ENCODE measurements at places on chromosomes 4 and X.

DNA sequence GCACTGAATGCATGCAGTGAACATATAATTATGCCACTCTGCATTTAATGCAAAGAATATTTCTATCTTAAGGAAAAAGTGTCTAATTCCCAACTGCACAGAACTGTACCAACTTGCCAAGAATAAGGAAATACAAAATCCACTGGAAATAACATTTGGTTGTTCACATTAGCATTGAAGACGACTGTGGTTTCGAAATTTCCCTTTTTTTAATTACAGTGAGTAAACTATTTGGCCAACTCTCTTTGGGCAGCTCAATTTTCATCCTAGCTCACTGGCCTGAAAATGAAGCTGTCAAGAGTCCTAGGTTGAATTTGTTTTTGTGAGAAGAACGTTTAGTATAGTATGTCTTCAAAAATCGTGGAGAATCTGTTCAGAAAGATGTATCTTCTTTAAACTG lies 81.6 kb upstream of the MID1 start:
- no peak for DNase-seq

DNA sequence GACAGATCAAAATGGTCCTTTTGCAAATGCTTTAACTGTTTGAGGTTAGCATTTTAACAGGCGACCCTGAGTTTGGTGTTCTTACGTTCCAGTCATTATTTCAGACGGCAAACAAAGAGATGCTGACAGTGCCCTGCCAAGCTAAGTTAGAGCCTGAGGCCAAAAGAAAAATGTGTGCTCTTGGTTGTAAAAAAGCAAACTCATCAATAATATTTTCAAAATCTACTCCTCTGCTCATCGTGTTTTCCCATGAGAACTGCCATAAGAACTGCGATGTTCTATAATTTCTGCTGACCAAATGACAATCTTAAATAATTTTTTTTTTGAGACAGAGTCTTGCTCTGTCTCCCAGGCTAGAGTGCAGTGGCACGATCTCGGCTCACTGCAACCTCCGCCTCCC lies 62.7 kb upstream of the BCLAF3 start:
- no peak for DNase-seq

DNA sequence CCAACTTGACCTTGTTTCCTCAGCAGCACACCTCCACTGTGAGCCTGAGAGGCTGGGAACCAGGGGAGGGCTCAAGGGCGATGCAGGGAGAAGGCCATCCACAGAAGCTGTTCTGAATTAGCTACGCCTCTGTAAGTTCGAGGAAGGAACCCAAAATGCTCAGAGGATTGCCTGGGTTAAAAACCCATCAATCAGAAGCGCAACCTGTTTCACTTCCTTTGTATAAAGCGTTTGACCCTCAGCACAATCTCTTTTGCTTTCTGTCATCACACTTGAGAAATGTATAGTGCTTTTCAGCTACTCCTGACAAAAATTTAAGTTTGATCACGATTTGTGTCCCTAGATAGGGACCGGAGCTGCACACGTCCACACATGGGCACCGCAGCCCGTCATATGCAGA lies 48.0 kb upstream of the MAP3K15 start:
- no peak for DNase-seq

DNA sequence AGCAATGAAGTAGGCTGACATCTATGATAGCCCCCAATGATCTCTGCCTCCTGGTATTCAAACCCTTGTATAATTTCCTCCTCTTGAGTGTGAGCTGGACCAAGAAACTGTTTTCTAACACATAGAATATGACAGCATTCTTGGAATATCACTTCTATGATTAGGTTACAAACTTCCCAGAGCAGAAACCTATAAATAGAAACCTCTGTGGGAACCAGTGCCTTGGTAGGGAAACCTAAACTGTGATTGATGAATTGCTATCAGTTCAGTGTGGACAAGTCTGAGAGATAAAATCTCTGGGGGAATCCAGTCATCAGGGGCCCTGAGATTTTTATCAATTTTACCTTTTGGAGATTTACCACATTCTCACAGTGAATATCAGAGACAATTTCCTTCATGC lies 756.5 kb upstream of the AGA start:
- no peak for DNase-seq

DNA sequence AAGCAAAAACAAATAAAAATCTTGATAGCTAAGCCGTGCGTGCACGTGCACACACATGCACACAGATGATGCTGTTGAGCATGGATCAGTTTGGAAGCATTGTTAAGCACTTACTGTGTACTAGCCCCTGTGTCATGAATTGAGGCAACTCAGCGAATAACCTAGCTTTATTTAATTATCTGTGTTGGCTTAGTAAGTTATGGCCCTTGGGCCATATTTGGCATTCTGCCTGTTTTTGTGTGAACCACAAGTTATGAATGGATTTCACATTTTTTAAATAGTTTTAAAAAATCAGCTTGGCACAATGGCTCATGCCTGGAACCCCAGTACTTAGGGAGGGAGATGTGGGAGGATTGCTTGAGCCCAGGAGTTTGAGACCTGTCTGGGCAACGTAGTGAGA lies 113.6 kb upstream of the CBLL2 start:
- DNase-seq: no peak

DNA sequence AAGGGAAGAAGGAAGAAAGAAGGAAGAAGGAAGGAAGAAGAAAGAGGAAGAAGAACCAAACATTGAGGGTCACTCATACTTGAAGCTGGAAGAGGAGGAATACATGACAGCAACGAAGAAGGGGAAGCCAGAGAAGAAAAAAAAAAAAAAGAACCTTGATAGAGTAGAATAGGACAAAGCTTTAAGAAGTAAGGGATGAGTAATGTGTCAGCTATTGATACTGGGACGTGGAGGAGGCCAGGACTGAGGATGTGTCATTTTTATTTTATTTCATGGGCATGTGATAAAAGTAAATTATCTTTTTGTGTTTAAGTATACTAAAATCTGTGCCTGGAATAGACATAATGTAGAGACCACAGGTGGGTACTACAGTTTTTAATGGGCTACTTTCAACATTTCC lies 6.4 kb downstream of the EDA2R start:
- no peak for DNase-seq

All from activated naive CD4-positive, alpha-beta T cell treated with anti-CD3 and anti-CD28 coated beads, Interleukin-2, amount 50 U/mL, for 72 hours (primary cell).